ENCODE measurements at places on chromosomes 7 and 10.
A peak's percentile ranks its signal among the peaks of the same experiment; 100 is the strongest.

DNA sequence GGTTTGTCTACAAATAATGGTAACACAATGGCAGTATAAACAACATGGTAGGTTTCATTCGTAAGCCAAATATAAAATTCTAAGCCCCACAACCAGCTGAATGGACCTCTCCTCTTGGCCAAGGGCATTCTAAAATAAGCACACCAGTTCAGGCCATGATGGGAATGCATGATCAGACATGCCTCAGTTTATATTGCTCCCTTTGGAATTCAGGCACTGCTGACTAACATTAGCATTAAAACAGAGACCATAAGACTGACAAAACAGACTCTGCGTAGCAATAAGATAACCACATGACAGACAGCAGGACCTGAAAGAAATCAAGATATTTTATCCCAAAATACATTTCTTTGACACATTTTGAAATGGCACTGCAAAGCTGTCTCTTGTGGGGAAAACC lies 125.8 kb downstream of the FAM107B start:
- DNase-seq = no peak

DNA sequence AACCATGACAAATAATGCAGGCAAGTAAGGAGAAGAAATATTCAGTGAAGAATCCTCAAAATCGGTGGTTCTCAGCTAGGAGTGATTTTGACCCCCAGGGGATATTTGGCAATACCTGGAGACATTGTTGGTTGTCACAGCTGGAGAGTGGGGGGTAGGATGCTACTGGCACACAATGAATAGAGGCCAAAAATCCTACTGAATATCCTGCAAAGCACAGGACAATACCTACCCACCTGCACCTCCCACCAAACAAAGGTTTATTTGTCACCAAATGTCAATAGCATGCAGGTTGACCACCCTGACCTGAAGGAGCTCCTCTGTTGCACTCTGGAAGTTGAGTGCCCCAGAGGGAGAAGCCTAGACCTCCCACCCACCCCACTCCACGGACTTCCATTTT lies 1028.6 kb downstream of the CNTNAP2 start:
- DNase-seq = no peak

GRCh38 chr10:93495654-93496321 lies 624 bp upstream of the CEP55 start:
- DNase-seq = no peak

DNA sequence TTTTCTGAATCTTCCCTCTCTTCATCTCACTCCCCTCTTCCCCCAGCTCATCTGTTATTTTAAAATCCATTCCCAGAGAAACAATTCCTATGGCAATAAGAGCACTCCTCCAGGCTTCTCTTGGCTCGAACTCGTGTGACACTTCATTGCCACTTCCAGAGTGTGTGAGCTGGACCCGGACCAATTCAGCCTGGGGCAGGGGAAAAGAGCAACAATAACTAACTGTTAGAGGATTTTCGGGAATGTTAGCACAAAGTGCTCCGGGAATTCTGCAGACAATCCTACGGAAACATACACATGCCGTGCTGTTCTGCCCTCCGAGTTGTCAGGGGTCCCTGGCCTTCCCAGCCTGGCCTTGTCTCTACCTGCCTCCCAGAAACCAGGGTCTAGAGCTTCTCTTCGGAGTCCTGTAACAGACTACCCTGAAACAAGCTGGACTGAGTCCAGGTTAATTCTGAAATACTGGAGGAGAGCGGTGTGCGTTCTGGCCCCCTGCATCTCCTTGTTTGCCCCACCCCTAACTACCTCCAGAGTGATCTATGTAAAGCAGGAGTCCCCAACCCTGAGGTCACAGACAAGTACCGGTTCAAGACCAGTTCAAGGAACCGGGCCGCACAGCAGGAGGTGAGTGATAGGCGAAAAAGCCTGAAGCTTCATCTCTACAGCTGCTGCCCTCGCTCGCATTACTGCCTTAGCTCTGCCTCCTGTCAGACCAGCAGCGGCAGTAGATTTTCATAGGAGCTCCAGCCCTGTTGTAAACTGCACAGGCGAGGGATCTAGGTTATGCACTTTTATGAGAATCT lies 11.3 kb downstream of the COL26A1 start:
- DNase-seq = no peak

DNA sequence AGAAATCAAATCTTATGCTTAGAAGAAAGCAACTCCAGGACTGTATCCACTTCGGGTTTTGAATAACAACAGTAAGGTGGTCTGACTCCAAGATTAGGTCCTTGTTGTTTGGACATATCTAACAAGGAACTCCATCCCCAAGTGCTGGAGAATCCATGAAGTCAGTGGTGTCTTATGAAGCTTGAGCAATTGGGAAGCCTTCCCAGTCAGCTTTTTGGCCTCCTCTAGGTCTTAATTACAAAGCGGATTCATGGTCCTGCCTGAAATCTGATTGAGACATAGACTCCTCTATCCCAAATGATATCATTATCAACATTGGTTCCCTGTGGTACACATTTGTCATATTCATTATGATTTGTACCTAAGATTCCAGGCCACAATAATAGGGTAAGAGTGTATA lies 642.6 kb downstream of the AUTS2 start:
- no peak for DNase-seq

DNA sequence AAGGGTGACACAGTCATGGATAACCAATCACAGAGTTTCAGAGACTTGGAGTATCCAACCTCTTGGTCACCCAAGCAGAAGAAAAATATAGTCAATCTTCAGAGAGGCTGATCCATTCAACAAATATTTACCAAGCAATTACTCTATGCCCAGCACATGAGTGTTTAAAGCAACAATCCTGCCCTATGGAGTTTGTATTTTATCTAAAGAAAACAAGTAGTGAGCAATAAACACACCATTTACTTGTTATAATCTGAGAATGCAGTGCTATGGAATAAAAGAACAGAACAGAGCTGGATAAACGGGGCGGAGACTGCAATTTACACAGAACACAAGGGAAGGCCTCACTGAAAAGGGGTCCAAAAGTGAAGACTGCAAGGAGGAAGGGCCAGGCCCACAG lies 63.8 kb downstream of the GRB10 start:
- DNase-seq = no peak

DNA sequence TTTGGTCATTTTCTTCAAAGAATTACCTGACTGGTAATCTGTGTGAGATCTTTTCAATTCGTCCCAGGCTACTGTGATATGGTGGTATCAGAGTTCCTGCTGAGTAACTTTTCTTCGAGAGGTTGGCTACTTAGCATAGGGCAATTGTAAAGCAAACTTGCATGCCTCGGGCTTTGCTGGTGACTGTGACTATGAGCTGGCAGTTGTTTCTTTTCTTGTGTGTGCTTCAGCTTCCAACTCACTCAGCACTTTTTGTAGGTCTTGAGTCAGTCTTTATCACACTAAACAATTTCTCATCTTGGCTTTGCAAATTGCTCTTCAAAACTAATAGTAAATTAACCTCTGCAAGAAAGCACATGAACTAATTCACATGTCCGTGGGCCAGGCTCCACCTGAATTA lies 44.3 kb downstream of the PRR15 start:
- no peak for DNase-seq

GRCh38 chr10:51000164-51000563 lies 74.1 kb upstream of the PRKG1 start:
- DNase-seq = no peak

GRCh38 chr7:110929480-110930249 lies 161.3 kb upstream of the LRRN3 start:
- no peak for DNase-seq

GRCh38 chr10:6665847-6666246 lies 85.8 kb upstream of the PRKCQ start:
- DNase-seq = no peak

- DNase-seq = no peak
Observed at GRCh38 chr10:120398180-120398579, 58.8 kb upstream of the PLPP4 start.

DNA sequence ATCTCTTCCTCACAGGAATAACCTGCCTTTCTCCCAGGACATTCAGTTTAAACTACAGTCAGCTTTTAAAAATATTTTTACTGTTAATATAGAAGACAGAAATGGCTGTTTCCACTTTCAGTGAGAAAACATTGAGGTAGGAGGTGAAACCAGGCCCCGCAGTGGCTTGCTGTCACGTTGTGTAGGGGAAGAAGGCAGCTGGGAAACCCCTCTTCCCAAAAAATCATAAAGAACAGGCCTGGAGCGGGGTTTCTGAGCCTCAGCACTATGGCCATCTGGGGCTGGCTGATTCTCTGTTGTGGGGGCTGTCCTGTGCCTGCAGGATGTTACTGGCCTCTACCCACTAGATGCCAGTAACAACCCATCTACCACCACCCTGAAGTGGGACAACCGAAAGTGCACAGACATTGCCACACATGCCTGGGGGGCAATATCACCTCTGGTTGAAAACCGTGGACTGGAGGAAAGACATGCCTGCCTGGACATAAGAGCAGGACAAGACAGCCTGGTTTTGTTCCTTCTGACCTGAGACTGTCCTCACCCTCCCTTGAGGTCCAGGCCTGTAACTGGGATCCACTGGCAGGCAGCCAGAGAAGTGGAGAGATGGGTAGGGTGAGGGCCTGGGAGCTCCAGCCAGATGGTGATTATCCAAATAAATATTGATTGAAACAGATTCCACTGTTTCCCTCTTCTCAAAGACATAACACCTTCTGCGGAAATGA lies 43.9 kb downstream of the KCNH2 start:
- no peak for DNase-seq

- DNase-seq = no peak
Observed at GRCh38 chr7:77415476-77415822, 700 bp downstream of the GSAP start.

DNA sequence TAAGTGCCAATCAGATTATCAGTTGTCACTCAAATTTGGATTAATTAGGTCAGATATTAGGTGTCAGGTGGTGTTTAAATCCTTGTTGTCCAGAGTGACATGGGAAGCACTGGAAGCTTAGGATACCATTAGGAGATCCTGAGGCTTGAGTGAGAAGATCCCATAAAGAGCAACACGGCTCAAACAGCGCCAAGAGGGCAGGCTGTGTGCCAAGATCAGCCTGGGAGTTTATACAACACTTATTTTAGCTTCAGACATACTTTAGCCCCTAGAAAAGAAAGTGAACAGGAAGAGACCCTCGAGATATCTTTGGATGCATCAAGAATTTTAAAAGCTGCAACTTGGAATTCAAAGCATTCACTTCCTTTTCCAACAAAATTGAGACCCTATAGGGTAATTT lies 14.2 kb upstream of the ACTA2 start:
- DNase-seq = no peak

- peak; percentile 61 for DNase-seq
Observed at GRCh38 chr7:135147341-135147898, 452 bp upstream of the TMEM140 start.

DNA sequence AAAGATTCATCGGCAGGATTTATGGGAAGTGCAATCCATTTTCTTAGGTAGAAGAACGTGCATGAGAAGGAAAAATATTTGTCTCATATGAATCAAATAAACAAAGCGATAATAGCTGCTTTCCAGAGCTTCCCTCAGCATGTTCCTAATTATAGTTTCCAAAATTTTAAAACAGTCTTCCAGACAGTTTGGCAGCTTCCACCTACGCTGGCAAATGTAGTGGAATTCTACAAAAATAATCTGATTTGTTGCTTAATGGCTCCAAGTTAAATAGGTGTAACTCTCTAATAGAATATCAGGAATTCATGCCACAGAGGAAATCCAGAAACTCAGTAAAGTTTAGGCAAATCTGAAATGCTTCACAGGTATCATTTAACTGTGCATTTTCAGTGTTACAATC lies 23.3 kb upstream of the AGBL3 start:
- DNase-seq = no peak

DNA sequence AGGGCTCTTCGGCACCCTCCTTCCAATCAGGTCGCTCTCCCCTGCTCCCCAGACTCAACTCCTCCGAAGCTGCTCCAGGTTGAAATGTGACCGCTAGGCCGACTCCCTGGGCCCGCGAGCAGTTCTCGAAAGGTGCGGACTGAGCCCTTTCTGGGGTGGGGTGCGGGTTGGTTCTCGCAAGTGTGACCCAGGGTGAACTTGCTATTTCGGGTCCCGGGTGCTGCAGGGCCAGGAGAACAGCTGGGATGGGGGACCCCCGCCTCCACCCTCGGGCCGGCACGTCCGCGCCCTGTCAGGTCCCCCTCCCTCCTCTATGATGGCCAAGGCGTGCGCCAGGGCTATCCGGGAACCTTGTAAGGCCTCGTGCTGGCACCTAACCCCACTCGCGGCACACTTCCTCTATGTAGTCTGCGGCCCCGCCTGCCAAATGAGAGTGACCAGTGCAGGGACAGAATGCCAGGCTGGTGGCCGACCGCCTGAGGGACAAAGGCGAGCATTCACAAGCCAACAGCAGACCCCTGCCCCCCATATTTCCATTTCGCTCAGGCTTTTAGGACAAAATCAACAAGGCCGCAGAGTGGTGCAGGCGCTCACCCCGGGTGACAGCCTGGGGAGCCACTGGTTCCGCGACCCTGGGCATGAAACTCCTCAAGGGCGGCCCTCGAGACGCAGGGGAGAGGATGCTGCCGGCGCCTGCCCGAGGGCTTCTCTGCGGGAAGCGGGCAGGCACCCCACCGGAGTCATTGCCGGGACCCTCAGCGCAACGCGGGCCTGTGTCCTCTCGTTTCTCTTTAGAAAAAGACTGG lies 13.7 kb upstream of the HOXA13 start:
- no peak for DNase-seq

DNA sequence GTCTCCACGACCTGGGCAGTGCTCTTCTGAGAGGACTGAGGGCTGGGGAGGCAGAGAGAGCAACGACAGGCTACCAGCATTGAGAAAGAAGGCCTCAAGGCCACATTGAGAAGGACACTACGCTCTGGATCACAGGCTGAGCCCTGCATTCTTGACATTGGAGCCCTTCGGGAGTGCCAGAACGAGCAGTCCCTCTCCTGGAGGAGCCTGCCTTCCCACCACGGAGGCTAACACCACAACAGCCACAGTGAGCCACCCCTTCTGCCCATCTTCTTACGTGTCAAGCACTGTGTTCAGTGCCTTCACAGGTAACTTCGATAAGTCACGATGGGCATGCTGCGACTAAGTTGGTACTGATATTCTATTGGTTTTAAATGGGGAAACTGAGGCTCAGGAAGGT lies 267.8 kb downstream of the RPS24 start:
- no peak for DNase-seq

DNA sequence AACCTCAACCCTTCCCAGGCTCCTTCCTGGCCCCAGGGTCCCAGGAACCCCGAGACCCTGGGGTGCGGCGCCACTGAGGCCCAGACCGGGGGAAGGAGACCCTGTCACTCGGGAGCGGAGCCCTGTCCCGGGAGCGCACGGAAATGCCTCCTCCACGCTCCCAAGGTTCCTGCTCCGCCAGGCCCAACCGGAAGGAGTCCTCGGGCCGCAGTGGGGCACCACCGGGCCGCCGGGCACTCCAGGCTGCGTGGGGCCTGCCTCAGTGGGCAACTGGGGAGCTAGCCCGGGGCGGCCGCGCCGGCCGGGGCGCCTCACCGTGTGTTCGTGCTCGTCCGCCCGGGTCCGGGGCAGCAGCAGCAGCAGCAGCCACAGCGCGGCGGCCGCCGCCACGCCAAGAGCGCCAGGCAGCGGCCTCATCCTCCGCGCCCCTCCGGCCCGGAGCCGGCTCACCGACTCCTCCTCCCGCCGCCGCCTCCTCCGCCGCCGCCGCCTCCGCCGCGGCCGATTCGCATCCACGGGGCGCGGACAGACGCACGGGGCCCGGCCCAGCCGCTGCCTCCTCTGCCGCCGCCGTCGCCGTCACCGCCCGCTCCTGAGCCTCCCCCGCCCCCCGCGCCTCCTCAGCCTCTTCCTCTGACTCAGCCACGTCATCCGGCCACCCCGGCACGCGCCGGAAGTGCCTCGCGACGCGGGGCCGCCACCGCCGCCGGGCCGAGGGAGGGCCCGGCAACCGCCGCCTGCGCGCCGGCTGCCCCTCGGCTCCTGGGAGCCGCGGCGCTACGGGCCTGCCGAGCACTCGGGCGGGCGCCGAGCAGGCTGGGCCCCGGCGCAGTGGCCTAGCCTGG lies at the start of gene TM9SF3:
TM9SF3 (minus strand) TSS at position 594 of the 845 bp plus-strand sequence; CDS start at position 417, 177 bp downstream.
- peak; percentile 91 for DNase-seq

GRCh38 chr10:89348481-89348880 lies 20.7 kb downstream of the IFIT3 start:
- no peak for DNase-seq

Measured in dermis microvascular lymphatic vessel endothelial cell (primary cell).